Stimulated activated CD4-positive, alpha-beta T cell treated with anti-CD3 and anti-CD28 coated beads, Interleukin-1b, Interleukin-23, amount 100 ng/mL, for 4 hours (primary cell): ENCODE measurements at places on chromosomes 5 and 9.

DNA sequence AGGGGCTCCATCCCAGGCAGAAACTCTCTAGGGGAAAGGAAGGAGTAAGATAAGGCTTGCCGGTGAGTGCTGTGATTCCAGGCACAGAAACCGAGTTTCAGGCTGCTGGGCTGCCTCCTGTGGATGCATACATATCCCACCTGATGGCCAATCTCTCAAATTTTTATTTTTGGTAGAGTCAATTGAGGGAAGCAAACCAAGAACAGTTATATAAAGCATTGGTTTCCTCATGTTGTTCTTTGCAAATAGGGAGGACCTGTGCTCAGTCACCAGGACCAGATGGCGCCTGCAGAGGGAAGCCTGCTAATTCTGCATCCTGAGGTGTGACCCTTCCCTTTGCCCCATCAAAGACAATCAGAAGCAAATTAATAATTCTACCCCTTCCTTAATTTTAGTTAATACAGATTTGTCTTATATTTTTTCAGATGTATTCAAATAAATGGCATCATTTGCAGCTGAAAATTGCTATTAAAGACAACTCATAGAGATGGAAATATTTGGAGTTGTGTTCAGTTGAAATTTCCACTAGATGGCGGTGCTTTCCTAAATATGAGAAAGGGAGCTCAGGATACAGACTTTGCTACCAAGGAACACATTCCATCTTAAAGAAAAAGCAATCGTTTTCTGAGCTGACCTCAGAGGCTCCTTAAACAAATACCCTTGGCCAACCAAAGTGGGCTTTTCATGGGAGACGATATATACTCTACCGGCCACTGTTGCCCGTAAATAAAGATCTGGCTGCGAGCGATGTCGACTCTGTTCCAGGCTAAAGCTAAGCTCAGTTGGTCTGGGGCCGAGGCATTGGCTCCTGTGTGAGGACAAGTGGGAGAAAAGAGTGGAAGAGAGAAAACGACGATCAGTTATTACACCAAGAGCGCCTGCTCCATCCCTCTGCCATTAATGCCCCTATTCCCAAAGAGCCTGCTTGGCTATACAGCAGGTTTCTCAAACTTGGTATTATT is 225.7 kb upstream of the KLF9 start:
- DNase-seq: no peak

DNA sequence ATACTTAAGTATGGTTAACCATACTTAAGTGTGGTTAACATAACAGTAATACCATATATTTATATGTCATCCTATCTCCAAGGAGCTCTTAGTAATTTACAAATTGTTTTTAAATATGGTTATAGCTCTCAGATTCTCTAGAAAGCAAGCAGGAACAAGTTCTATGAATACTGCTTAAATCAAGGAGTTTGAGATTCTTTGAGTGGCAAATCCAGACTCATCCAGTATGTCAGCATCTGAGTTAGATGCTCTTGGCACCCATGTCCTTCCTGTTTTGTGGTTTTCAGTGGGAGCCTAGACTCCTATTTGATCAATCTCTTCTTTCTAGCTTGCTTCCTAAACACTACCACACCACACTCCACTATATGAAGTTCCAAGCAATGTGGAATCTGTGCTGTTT is 114.7 kb upstream of the GDNF start:
- no peak for DNase-seq

DNA sequence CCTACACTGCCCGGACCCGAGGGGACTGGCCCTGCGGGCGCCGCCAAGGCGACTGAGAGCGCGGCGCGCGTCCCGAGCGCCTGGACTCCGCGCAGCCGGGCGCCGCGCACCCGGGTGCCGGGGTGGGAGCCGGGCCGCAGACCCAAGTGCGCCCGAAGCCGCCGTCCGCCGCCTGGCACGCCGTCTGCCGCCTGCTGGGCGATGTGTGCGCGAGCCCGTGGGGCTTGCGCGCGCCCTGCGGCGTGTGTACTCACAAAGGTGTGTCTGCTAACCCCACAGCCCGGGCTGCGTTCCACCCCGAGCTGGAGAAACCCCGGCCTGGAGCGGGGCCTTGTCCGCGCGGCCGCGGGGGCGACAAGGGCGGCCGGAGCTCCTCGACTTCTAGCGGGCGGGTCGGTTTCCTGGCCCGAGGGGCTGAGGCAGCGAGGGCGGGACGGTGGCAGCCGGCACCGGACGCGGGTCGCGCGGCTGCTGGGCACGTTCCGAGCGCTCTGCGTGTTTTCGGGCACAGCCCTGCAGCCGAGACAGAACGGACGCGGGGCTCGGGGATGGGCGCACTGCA is 1.1 kb upstream of the ZSWIM6 start:
- DNase-seq: peak; percentile 54

DNA sequence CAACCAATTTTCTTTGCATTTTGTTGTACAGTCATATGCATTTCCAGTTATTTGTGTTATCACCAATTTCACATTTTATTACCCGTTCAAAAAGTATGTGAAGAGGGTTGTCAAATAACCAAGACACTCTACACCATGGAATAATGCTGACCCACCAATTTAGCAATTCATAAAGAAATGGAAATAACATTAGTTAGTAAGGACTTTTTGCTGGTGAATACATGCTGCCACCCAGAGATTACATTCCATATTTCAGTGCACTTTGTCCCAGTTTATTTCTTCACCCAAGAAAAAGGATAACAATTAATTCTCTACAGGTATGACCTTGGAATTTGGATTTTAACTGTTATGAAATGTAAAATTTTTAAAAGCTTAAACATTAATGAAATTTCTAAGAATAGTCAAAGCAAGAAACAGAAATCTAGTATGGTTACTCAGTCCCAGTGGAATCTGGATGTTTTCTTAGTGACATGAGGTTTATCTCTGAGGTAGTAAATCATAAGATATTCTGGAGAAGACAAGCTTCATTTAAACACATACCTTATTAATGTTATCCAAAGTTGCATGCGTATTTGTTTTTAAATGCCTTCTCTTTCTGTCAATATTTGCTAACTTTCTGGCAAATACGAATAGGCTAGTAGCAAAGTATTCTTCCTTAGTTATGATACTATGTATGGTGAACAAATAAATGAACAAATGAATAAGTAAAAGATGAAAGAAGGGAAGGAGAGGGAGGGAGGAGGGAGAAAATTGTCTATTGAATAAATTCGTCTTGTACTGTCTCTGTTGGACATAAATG is 100.6 kb downstream of the CETN3 start:
- no peak for DNase-seq

GRCh38 chr9:35826071-35826701 is 2.3 kb downstream of the FAM221B start:
- no peak for DNase-seq

DNA sequence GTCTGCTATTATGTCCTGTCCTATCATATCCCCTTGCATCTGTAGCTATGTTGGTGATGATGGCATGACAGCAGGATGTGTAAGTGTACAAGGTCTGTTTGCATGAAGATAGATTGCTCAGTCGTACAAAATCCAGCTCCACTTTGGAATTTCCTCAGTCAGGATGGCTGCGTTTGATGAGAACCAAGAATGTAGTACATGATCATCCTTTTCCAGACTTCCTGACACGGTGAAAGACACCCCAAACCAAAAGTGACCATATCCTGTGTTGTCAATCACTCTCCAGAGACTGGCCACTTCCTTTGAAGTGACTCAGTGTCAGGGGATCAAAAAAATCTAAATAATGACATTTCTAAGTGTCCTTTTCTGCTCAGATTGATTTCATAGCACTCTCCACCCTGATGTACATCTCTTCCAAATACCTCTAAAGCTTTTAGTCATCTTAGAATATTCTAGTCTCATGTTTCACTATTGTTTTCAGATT is 213.4 kb downstream of the PLK2 start:
- no peak for DNase-seq

GRCh38 chr5:133939668-133940067 is 28.8 kb downstream of the C5orf15 start:
- no peak for DNase-seq

DNA sequence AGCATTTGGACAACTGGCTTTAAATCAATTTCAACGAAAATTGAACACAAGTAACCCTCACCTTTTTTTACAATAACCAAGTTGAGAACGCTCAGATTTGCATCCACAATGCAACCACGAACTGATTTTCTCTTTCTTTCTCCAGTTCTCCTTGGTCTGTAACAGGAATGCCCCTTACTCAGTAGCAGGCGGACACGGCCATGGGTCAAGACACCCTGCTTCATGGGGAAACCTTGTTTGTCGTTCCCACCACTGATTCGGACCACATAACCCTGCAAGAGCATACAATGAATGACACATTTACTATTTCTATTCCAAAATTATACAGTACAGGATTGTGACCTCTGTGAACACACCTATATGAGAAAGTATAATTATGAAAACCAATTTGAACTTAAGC is 1.4 kb downstream of the RPS6 start:
- DNase-seq: no peak

- DNase-seq: no peak
Measured at GRCh38 chr9:83154087-83154736, 91.3 kb upstream of the RASEF start.

GRCh38 chr9:72661401-72662135 is 140.2 kb downstream of the TMC1 start:
- DNase-seq: no peak

GRCh38 chr5:141040093-141040770 is 10.9 kb upstream of the PCDHB1 start:
- DNase-seq: no peak

DNA sequence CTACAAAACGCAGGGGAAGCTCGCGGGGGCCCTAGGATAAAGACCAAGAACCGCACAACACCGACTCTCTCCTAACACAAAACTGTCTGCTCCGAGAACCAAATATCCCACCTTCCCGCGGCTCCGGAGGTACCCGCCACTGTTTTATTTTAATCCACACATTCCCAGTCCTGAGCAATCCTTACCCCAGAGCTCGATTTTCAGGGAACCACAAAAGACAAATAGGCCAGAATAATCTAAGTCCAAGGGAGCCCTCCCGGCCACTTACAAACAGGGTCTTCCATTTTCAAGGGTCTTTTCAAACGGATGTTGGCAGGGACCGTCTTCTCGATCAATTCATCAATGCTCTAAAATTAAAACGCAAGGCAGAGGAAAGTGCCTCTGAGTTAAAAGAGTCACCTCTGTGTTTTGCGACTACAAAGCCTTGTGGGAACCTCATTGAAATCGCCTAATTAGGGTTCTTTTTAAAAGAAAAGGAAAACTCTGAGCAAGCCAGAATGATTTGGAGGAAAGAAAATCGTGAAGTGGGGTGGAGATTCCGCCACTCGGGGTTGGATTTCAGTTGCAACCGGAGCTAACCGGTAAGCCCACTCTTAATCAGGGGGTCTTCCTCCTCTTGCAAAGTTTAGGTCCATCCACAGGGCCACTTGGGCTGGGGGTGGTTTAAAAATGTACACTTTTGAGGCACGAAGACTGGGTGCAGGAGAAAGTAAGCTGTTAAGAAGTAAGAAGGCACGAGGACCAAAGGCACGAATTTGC is 1.0 kb downstream of the GLDC start:
- no peak for DNase-seq

DNA sequence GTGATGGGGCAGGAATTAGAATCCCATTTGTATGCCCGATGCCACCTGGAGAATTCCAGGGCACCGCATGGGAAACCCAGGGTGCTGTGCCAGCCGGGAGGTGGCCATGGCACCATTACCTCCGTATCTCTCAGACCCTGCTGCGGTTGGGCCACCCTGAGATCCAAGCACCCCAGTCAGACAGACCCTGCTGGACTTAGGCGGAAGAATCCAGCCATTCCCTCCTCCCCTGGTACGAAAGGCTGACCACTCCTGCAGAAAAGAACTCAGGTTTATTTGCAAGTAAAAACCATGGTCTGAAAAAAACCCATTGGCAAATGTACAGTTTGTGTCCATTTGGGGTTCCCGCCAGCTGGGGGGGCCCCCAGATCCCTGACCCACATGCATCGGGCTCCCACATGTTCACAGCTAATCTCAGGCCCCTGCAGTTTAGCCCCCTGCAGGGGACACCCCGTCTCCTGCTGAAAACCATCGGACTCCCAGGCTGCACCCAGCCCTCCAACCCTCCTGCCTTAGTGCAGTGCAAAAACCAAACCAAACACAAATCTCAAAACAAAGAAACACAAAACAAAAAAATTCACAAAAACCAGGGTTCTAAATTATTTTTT is 23.6 kb upstream of the SARDH start:
- no peak for DNase-seq

DNA sequence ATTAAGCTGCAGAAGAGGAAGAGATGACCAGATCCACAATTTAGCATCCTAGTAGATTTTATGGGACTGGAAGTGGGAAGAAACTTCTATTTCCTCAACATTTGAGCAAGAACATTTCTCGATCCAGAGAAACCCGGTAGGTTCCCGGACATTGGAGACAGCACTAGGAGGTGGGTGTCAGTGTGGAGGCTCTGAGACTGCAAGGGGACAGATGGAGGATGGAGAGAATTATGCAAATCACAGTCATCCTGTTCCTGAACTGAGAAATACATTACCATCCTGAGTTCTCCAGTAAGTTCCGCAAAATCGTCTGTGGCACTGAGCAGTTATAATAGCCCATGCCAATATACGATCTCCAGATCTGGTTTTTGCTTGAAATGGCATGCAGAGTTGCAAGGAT is 25.6 kb downstream of the GLDC start:
- DNase-seq: no peak

- DNase-seq: no peak
Measured at GRCh38 chr5:32379421-32379820, 65.1 kb downstream of the ZFR start.

- DNase-seq: no peak
Measured at GRCh38 chr5:126877602-126878001, 100.7 kb downstream of the LMNB1 start.

- DNase-seq: no peak
Measured at GRCh38 chr9:13529321-13530104, 250.0 kb upstream of the MPDZ start.

DNA sequence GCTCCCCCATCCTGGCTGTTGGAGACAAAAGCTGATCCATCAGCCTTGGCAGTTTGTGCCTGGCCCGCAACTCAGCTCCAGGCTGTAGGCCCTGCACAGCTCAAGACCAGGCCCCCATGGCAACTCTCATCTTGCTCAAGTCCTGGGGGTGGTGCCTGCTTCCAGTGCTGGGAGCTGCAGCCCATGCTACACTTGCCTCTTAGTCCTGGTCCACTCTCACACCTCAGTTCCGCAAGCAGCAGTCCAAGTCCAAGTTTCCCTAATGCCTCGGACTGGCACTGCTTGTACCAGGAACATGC is 14.2 kb downstream of the AHRR start:
- DNase-seq: no peak

GRCh38 chr9:86275962-86276361 is 6.4 kb downstream of the ISCA1 start:
- no peak for DNase-seq

DNA sequence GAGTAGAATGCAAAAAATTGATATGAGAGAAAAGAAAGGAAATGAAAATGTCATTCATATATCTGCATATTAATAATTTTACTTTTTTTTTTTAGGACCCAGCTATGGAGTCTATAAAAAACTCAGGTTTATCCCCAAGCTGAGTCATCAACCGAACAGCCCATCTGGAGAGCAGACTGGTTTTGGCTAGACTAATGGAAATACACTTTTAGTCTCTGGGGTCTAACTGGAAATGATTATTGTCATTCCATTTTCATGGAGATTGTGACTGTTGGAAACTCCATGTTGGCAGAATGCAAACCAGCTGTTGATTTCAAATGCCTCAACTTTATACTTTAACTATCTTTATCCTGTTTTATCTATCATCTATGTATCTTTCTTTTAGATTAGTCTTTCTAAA is 28.7 kb downstream of the ANXA1 start:
- DNase-seq: no peak
